Thyroid gland (tissue), 4 donors: ENCODE measurements at places on chromosomes 4 and X. TPM values are rescaled to one million over a fixed set of nuclear protein-coding genes. Genes with fewer than 3 reads are reported as not detected.

DNA sequence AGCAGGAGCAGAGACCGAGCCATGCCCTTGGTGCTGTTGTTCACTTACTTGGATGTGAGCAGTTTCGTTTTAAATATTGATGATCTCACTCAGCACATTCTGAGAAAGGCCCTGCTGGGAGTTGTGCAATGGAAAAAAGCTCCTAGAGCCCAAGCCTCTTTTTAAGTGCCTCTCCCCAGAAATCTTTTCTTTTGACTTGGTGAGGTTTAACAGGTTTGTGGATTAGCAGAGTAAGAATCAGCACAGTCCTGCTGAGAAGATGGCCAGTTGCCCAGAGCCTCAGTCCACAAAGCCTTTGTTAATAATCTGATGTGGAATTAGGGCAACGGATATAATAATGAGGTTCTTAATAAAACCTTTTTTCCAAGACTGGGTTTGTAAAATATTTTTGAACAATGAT lies 157.5 kb upstream of the ATP6AP2 start:
- DNase-seq: peak; percentile 18

- DNase-seq: no peak
Observed at GRCh38 chrX:69229436-69229835, 64.2 kb upstream of the PJA1 start.

DNA sequence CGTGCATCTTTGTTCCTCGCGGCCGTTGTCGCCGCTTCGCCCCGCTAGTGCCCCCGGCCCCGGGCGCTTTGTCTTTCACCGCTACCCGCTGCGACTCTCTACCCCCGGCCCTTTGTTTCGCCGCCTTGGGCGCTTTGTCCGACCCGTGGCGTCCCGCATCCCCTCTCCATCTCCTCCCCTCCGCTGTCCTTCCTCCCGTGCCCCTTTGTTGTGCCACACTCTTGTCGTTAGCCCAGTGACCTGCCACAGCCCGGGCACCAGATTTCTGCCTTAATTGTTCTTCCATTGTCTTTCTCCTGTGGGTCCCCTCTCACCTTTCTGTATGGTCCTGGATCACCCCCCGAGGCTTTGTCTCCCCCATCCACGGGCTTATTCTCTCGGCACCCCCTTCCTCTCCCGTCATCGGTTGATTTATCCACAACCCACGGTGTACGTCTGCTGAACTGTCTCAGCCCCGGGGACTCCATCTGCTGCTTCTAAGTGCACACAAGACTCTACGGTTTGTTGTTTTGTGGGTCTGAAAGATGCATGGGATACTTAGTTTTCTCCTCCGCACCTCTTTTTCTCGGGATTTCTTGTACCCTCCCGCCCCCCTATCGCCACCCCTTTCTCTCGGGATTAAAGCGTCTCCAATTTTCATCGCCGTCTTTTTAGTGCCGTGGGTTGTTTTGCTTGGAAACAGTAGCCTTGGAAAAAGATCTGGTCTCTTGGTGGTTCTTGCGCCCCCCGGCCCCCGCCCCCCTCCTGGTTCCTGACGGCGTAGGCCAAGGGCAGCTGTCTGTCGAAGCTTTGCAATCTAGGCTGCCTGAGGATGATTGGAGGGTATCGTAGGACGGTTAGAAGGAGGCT lies 783 bp downstream of the RBPJ start:
- peak; percentile 21 for DNase-seq

DNA sequence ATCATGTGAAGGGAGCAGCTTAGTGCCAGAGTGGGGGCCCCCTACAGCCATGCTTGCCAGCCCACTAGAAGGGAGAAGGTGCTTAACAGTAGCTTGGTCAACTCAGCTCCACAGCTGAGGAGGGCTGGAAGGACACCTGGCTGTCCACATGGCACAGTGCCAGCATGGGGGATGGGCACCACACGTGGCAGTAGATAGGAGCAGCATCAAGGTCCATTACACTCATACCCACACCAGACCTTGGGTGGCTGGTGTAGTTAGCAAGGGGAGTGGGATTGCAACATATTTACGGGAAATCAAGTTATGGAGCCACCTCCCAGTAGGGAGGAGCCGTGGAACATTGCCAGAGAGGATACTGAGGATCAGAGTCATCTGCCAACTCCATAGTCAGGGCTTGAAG lies 37.9 kb upstream of the SLC4A4 start:
- peak; percentile 23 for DNase-seq

GRCh38 chrX:44306356-44306755 lies 37.1 kb downstream of the EFHC2 start:
- DNase-seq: no peak

DNA sequence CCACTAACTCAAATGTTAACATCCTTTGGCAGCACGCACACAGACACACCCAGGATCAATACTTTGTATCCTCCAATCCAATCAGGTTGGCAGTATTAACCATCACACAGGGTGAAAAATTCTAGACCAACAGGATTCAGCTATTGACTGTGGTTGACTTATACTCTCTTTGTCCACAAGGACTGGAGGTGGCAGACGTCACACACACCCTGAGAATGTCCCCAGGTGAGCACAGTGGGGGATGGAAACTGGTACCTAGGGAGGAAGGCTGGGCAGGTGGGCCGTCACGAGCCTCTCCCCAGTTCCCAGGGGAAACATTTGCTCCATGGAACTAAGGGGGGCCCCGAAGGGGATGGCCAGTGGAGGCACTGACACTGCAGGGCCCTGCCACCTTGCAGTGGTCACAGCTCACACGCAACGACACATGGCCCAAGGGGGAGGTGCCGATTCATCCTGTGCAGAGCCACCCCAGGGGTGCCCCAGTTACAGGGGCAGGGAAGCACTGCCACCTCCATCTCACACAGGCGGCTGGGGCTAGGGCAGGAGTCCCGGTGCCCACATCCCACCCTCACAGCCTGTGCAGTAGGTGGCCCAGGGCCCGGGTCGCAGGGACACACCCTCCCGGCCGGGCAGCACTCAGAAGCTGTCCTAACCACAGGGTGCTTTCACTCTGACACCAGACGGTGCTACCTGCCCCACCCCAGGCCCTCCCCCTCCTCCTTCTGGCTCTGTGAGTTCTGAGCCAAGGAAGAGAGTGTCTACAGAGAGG lies 17.4 kb downstream of the ZFYVE28 start:
- DNase-seq: no peak

- no peak for DNase-seq
Observed at GRCh38 chrX:149506349-149506748, 1.2 kb upstream of the IDS start.

GRCh38 chr4:146310319-146311021 lies 96.1 kb downstream of the REELD1 start:
- DNase-seq: no peak

DNA sequence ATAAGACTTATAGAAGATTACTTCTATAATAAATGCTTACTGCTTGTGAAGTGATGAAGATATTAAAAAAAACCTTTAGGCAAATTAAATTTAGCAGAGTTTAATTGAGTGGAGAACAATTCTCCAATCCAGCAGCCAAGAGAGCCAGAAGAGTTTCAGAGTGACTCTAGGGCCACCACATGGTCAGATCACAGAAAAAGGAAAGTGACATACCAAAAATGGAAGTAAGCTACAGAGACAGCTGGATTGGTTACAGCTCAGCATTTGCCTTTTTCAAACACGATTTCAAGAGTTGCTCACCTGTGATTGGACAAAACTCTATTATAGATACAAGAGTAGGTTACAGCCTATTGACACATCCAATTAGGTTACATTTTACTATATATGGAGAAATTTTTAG lies 79.0 kb upstream of the TRAM1L1 start:
- DNase-seq: no peak

- peak; percentile 72 for DNase-seq
Observed at GRCh38 chr4:82798168-82799005, at the start of gene SCD5. TSS of gene SCD5 (minus strand) at chr4:82798796. CDS start at chr4:82798537, 259 bp downstream.

- peak; percentile 33 for DNase-seq
Observed at GRCh38 chr4:169143335-169143734, 127.4 kb downstream of the SH3RF1 start.

GRCh38 chr4:182807767-182808548 lies 109.2 kb downstream of the DCTD start:
- no peak for DNase-seq

GRCh38 chr4:21198683-21199082 lies 498.4 kb downstream of the PACRGL start:
- DNase-seq: no peak

The FAM9B gene
- total RNA-seq: not detected

The RAB41 gene
- total RNA-seq: not detected

The CDS1 gene
- 45.2 TPM for total RNA-seq

The AWAT2 gene
- not detected for total RNA-seq
